Gastroesophageal sphincter (tissue), 4 donors: ENCODE measurements at places on chromosomes 6 and 20.
A peak's percentile ranks its signal among the peaks of the same experiment; 100 is the strongest.

DNA sequence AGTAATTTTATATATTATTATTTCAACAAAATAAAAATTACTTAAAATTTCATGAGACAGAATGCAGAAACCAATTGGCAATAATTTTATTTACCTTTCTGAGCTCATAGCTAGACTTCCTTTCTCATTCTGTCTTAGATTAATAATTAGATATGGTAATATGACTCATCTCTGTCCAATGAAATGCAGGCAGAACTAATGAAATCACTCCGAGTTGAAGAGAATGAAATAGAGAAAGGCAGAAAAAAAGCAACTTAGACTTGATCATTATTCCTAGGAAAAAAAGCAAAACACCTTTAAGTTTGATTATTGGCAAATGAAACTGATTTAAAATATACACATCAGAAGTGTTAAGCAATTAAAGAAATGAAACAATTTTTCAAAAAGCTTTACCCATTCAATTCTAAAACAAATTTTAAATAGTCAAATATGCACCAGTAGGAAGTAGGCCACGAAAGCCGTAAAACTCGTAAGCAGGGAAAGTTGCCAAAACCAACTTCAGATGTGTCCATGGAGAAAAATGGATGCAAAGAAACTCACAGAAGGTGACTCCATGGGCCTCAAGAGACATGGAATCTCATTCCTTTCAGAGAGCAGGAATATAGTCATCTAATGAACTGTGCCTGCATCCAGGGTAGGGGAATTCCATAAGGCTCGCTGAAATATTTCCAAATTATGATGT is 293.8 kb upstream of the RGS17 start:
- no peak overlapping the region for H3K4me3 ChIP-seq
- H3K4me1 ChIP-seq: no peaks in the 10 kb centered on the region
- H3K27ac ChIP-seq: no peak overlapping the region
- no peaks in the 10 kb centered on the region for H3K36me3 ChIP-seq

GRCh38 chr6:138106665-138107077 is 548 bp downstream of the PERP start:
- peak overlapping the region; percentile 80 for H3K4me3 ChIP-seq
- H3K4me1 ChIP-seq: peaks cover 7% of the 10 kb centered on the region
- no peaks in the 10 kb centered on the region for H3K27me3 ChIP-seq
- no peak for ATAC-seq

DNA sequence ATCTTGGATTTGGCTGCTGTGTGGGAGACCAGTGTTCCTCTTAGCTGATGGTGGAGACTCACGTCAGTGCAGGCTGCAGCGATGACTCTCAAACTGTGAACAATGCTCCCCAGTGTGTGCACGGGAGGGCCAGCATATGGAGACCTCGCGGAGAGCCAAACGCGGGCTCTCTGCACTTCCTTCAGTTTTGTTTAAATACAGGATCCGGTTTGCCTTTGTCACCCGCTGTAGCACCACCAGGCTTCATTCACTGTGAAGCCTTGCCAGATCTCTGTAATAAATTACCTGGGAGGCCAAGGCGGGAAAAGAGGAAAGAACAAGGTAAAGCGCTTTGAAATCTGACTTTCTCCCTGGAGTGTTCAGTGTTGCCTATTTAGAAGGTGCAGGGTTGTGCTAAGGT is 30.7 kb upstream of the TMEM14A start:
- H3K4me3 ChIP-seq: no peak overlapping the region
- H3K36me3 ChIP-seq: no peaks in the 10 kb centered on the region
- H3K27ac ChIP-seq: no peak overlapping the region
- no peaks in the 10 kb centered on the region for H3K4me1 ChIP-seq
- no peak for ATAC-seq

GRCh38 chr6:64221776-64222175 is 586.2 kb downstream of the PHF3 start:
- no peak for ATAC-seq
- H3K4me1 ChIP-seq: no peaks in the 10 kb centered on the region
- no peak overlapping the region for H3K4me3 ChIP-seq
- H3K27ac ChIP-seq: no peak overlapping the region

GRCh38 chr6:36848658-36849441 is 9.6 kb upstream of the CPNE5 start:
- H3K27ac ChIP-seq: no peak overlapping the region
- no peak overlapping the region for H3K4me3 ChIP-seq
- no peaks in the 10 kb centered on the region for H3K27me3 ChIP-seq
- ATAC-seq: no peak
- no peaks in the 10 kb centered on the region for H3K36me3 ChIP-seq

- H3K27ac ChIP-seq: no peak overlapping the region
- no peaks in the 10 kb centered on the region for H3K36me3 ChIP-seq
- no peak for ATAC-seq
Observed at GRCh38 chr6:29227235-29227634, 56.5 kb downstream of the OR2J2 start.

- peaks cover 59% of the 10 kb centered on the region for H3K4me1 ChIP-seq
- ATAC-seq: no peak
- H3K27me3 ChIP-seq: no peaks in the 10 kb centered on the region
- no peak overlapping the region for H3K4me3 ChIP-seq
Observed at GRCh38 chr6:157996918-157997702, 15.4 kb downstream of the SYNJ2 start.

- no peak overlapping the region for H3K4me3 ChIP-seq
- H3K4me1 ChIP-seq: no peaks in the 10 kb centered on the region
- H3K27me3 ChIP-seq: no peaks in the 10 kb centered on the region
Observed at GRCh38 chr6:134533991-134534390, 216.1 kb upstream of the SGK1 start.

DNA sequence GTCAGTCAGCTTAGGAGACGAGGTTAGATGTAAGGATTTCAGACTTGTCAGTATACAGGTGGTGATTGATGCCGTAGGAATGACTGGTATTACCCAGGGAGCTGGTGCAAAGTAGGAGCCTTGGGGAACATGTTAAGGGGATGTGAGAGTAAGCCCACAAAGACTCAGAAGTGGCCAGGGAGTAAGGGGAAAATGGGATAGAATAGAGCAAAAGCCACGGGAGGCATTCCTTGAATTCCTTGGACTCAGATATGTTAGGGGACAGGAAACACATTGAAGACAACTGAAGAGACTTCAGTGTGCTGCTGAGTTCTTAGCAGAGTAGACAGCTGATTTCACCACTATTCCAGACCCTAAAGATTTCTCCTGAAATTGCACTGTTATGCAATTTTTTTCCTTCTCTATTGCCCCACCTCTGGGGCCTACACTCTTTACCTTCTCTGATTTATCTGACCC is 1.2 kb upstream of the ACAT2 start:
- no peaks in the 10 kb centered on the region for H3K27me3 ChIP-seq
- H3K36me3 ChIP-seq: peaks cover 46% of the 10 kb centered on the region
- ATAC-seq: no peak

DNA sequence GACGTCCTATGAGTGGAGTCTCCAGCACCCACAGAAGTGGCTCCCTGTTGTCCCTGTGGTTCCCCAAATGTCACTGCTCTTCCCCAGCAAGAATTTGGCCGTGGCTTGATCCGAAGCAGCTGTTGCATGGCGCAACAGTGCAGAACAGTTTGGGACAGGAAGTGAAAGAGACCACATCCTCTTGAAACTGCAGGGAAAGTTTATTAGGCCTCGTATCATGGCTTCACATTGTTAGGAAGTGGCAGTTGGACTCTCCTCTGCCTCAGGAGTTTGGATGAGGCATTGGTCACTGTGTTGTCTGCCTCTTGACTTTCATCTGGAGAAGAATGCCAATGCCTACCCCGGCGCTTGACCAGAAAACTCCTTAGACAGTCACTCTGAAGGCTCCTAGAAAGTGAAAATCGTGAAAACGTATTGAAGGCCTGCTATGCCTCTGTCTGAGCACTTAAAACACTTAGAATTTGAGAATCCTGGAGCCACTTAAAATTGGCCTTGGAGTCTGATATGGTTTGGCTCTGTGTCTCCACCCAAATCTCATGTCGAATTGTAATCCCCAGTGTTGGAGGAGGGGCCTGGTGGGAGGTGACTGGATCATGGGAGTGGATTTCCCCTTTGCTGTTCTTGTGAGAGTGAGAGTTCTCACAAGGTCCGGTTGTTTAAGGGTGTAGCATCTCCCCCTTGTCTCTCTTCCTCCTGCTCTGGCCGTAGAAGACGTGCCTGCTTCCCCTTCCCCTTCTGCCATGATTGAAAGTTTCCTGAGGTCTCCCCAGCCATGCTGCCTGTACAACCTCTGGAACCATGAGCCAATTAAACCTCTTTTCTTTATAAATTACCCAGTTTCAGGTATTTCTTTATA is 334.9 kb upstream of the JARID2 start:
- H3K36me3 ChIP-seq: no peaks in the 10 kb centered on the region
- ATAC-seq: peak; percentile 61
- H3K27ac ChIP-seq: no peak overlapping the region
- H3K4me1 ChIP-seq: no peaks in the 10 kb centered on the region
- H3K4me3 ChIP-seq: no peak overlapping the region

- ATAC-seq: peak; percentile 16
- peaks cover 36% of the 10 kb centered on the region for H3K4me1 ChIP-seq
- H3K27me3 ChIP-seq: peaks cover 100% of the 10 kb centered on the region
- H3K36me3 ChIP-seq: no peaks in the 10 kb centered on the region
- peak overlapping the region; percentile 27 for H3K4me3 ChIP-seq
Observed at GRCh38 chr6:137488150-137489045, 5.8 kb downstream of the OLIG3 start.

DNA sequence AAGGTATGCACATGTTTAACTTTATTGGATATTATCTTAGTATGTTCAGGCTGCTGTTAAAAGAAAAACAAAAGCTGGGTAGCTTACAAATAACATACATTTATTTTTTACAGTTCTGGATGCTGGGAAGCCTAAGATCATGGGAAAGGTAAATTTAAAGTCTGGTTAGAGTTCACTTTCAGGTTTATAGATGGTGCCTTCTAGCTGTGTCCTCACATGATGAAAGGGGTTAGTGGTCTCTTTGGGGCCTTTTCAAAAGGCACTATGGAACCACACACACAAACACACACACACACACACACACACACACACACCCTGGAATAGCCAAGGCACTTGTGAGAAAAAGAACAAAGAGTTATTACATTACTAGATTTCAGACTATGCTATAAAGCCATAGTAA is 805.8 kb upstream of the GJE1 start:
- H3K4me3 ChIP-seq: peak overlapping the region; percentile 30
- no peak for ATAC-seq
- H3K27ac ChIP-seq: no peak overlapping the region
- H3K27me3 ChIP-seq: no peaks in the 10 kb centered on the region
- H3K36me3 ChIP-seq: no peaks in the 10 kb centered on the region

DNA sequence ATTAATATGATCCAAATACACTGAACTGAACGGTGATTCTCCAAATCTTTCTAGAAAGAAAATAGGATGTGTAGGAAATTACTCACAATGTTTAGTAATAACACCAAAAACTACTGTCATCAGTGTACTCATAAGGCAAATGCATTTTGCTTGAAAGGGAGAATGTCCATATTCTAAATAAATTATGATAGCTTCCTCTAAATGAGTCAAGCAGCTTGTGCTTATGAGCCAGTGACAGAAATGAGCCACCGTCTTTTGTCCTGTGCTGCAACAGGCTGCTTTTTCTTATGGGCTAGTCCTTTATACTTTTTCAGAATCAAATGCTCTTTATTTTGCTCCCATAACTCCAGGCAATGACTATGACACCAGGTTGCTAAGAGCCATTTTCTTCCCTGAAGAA is 4.5 kb upstream of the ZNF451 start:
- peaks cover 6% of the 10 kb centered on the region for H3K4me1 ChIP-seq
- H3K27ac ChIP-seq: no peak overlapping the region
- no peaks in the 10 kb centered on the region for H3K27me3 ChIP-seq
- no peaks in the 10 kb centered on the region for H3K36me3 ChIP-seq
- ATAC-seq: no peak
- no peak overlapping the region for H3K4me3 ChIP-seq

- peak overlapping the region; percentile 56 for H3K27ac ChIP-seq
- peak; percentile 70 for ATAC-seq
- H3K36me3 ChIP-seq: no peaks in the 10 kb centered on the region
- no peak overlapping the region for H3K4me3 ChIP-seq
- peaks cover 15% of the 10 kb centered on the region for H3K4me1 ChIP-seq
Observed at GRCh38 chr20:13661070-13661685, 22.4 kb upstream of the TASP1 start.

- no peaks in the 10 kb centered on the region for H3K4me1 ChIP-seq
- no peak for ATAC-seq
- H3K27ac ChIP-seq: no peak overlapping the region
- H3K27me3 ChIP-seq: no peaks in the 10 kb centered on the region
Observed at GRCh38 chr6:56933650-56934049, 21.3 kb upstream of the BEND6 start.

GRCh38 chr6:85670573-85670972 is 27.9 kb upstream of the SYNCRIP start:
- H3K27ac ChIP-seq: no peak overlapping the region
- no peaks in the 10 kb centered on the region for H3K4me1 ChIP-seq
- no peak for ATAC-seq
- no peaks in the 10 kb centered on the region for H3K27me3 ChIP-seq
- H3K36me3 ChIP-seq: no peaks in the 10 kb centered on the region

DNA sequence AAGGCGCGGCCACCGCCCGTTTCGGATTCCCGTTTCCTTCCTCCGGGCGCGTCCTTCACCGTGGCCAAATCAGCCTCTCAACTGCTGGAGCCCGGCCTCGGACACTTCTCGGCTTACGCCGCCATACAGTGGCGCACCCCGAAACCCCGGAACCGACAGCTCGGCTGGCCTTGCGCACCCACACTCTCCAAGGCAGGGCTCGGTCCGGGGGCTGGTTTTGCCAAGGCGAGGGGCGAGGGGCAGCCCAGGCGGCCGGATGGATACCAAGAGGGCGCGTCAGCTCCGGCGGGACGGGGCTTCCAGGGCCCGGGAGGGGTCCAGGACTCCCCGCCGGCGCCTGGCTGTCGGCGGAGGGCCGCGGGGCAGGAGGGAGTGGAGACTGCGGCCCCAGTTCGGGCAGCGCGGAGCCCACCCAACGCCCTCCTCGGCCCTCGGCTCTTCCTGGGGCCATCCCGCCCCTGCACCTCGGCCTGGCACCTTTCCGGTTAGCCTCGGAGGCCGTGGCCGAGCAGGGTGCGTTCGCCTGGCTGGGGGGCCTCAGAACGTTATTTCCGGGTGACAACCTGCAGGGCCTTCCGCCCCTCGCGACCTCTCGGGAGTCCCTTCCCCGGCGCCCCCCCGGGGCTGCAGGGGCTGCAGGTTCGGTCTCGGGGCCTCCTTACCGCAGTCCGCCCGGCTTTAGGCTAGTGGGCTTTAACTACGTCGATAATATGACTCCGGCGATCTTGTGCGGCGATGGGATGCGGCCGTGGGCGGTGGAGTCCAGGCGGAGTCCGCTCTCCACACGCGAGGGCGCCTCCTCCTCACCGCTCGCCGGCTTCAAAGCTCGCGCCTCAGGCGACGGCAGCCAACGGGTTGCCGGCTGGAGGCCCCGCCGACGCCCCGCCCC is 697 bp upstream of the CEP43 start:
- no peak for ATAC-seq
- no peaks in the 10 kb centered on the region for H3K27me3 ChIP-seq
- no peak overlapping the region for H3K27ac ChIP-seq
- no peaks in the 10 kb centered on the region for H3K4me1 ChIP-seq
